Stimulated activated CD4-positive, alpha-beta T cell treated with anti-CD3 and anti-CD28 coated beads, Interleukin-4, amount 100 ng/mL, for 1 hour (primary cell): ENCODE measurements at places on chromosomes 4 and X.
A peak's percentile ranks its signal among the peaks of the same experiment; 100 is the strongest.

DNA sequence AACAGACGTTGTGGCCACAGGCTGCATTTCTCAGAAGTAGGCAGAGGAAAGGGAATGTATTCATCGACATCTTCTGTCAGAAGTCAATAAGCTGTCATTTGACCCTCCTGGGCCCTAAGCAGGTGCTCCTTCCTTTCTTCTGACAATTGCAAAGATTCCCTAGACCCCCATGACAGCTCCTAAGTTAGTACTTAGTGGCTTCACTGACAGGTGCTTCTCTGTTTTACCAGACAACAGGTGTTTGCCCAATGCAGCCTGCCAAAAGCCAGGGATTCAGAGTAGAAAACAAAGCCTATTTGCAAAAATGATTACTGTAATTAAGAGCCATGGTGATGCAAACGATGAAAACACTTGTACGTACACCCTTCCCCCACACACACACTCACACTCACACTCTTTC is 7.5 kb upstream of the FGF5 start:
- no peak for DNase-seq

- no peak for DNase-seq
These were observed 80.2 kb upstream of the MAMLD1 start for GRCh38 chrX:150282953-150283352.

DNA sequence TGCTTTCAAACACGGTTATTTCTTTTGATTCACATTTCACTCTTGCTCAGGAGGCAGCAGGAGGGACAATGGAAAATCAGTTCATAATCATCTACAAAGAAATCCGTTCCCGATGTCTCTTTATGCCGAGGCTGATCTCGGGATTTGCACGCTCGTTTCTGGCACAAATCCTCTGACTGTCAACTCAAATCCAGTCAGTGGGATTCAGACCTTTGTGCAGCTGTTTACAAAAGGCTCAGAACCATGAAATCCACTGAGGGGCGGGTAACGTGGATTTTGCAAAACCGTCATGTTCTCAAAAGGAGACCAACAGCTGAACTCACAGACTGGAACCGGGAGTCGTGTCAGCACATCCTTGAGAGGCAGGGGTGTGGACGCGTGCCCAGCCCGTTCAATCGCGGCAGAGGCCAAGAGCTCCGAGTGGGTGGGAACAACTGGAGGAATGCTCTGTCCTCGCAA is 46.4 kb downstream of the ACOX3 start:
- DNase-seq = no peak

DNA sequence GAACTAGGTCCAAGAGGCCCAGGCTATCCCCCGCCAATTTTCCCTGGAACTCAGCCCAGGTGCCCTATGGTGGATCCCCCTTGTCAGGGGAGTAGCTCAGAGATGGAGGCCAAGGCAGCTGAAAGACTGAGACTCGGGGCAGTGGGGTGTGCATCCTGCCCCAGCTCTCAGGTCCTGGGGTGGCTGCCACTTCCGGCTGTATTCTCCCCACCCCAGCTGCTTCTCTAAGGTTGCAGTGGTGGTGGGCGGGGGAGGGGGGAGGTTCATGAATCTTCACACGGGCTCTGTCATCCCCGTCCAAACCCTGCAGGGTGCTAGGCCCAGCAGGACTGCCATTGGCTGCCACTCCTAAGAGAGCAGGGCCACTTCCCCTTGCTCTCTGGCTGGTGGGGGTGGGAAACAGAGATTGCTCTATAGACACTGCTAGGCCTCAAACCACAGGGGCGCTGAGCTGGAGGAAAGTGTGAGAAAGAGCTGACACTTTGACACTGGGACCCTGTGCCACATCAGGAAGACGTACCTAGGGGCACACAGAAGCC is 1.5 kb downstream of the SASH3 start:
- DNase-seq = peak; percentile 68

GRCh38 chr4:188396037-188396436 is 256.8 kb downstream of the TRIML1 start:
- no peak for DNase-seq

DNA sequence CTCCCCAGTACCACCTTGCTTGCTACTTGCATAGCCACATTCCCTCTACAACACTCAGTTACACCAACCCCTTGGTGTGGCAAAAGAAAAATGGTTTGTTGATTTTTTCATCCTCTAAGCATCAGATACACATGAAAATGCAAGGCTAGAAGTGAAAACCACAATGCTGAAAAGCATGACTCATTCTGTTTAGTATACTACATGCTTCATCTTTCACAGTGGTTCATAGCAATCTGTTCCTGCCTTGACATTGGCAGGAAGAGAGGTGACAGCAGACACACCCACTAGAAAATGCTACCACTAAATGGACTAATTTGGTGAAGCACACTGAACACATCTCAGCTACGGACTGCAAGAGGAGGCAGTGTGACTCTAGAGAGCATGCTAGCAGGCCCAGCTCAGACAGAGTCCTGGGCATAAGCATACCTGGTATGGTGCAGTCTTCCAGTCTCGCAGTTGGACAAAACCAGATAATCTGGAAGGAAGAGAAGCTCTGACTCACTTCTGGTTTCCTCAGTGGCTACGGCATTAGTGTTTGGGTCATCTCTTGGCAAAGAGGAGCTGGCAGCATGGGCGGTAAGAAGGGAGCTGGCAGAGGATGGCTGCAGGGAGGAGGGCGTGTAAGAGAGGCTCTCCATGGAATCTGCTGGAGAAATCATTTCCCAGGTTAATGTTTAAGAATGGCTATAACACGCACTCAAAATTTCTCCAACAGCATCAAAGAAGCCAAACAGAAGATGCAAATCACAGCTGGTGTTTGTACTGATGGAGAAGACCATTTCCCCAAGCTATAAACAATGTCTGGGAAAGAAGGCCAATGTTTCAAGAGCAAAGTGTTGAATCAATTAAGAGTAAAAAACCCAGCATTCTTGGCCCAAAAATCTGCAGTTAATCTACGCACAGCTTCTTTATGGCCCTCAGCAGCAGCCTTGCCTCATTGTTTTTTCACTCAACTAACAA is 37.8 kb downstream of the GAB3 start:
- no peak for DNase-seq

- no peak for DNase-seq
These were observed 63.4 kb upstream of the S100G start for GRCh38 chrX:16586377-16587112.

DNA sequence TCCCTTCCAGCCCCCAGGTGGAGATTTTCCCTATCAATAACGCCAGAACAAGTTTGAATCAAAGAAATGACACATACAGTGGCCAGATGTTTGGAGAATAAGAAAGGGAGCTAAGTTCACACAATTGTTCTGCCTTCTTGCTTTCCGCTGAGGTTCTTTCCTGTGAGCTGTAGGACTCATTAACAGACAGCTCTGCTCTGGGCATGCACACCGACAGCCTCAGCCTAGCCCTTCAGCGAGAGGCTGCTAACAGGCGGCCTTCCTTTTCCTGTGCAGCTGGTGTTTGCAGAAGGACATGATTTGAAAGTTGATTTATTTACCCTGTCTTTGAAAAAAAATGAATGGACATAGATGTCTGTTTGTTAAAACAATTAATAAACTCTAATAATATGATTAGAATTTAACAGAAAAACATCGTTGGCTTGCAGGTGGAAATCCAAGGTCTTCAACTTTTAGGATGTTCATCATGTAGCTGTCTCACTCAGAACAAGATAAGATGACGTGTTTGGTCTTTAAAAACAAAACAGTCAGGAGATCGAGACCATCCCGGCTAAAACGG is 183.3 kb downstream of the KDR start:
- no peak for DNase-seq

DNA sequence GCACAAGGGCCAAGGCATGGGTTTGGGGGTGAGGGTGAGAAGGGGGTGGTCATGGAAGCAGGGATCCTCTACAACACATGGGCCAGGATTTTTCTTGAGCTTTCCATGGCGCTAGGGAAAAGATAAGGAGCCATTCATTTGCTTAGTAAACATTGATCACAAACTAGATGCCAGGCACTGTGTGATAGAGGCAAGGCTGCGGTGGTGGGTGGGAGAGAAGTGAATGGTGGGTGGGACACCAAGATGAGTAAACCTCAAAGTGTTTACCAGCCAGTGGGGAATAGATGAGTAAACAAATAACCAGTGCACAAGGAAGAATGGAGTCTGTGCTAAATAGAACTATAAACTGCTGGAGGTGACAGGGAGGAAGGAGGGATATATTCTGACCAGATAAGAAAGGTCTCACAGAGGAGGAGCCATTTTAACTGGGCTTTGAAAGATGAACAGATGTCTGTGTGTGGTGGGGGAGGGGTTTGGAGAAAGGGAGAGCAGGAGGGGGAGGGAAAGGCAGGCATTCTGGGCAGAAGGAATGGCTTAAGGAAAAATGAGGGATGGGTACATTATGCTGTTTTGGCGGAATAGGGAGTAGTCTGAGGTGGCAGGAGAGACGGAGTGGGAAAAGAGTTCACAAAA is 48.0 kb upstream of the LAS1L start:
- no peak for DNase-seq

DNA sequence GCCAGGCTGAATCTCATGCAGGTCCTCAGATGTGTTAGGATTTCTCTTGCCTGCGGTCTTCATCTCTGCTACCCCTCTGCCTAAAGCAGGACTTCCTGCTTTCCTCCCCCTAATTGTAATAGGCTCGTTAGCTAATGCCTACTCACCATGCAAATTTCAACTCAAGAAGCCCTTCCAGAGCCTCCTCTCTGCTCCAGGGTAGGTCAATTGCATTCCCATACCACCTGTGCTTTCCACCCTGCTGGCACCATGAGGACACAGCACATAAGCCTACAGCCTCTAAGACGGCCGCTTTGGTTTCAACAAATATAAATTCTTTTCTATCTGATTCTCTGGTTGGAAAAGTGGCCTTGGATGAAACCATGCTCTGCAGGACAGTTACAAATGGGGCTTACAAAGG is 93.9 kb downstream of the QDPR start:
- DNase-seq = no peak

DNA sequence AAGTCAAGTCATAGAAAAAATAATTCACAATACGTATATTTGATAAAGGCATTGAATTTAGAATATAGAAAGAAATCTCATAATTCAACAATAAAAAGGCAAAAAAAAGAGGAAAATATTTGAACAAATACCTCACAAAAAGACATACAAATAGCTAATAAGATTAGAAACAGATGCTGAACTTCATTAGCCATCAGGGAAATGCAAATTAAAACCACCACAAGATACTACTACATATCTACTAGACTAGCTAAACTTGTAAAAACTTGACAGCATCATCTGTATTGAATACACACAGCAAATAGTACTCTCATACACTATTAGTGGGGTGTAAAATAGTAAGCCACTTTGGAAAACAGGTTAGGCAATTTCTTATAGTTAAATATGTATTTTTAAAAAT is 128.7 kb upstream of the TLL1 start:
- DNase-seq = no peak

- no peak for DNase-seq
These were observed 203.3 kb downstream of the OR13H1 start for GRCh38 chrX:131747173-131747572.

GRCh38 chrX:8971116-8971515 is 62.8 kb downstream of the FAM9B start:
- DNase-seq = no peak

GRCh38 chr4:89284828-89285227 is 22.8 kb downstream of the GPRIN3 start:
- no peak for DNase-seq

GRCh38 chr4:131974730-131975129 is 1174.4 kb upstream of the PCDH10 start:
- no peak for DNase-seq

GRCh38 chr4:53183754-53184153 is 182.1 kb downstream of the SCFD2 start:
- DNase-seq = no peak

- DNase-seq = no peak
These were observed 503.5 kb upstream of the FAM47C start for GRCh38 chrX:36504625-36505024.

GRCh38 chr4:181424362-181425016 is 818.7 kb upstream of the TENM3 start:
- DNase-seq = no peak

- no peak for DNase-seq
These were observed 21.9 kb downstream of the RASL11B start for GRCh38 chr4:52883707-52884669.

- peak; percentile 27 for DNase-seq
These were observed 408 bp downstream of the TMEM33 start for GRCh38 chr4:41935652-41936021.

DNA sequence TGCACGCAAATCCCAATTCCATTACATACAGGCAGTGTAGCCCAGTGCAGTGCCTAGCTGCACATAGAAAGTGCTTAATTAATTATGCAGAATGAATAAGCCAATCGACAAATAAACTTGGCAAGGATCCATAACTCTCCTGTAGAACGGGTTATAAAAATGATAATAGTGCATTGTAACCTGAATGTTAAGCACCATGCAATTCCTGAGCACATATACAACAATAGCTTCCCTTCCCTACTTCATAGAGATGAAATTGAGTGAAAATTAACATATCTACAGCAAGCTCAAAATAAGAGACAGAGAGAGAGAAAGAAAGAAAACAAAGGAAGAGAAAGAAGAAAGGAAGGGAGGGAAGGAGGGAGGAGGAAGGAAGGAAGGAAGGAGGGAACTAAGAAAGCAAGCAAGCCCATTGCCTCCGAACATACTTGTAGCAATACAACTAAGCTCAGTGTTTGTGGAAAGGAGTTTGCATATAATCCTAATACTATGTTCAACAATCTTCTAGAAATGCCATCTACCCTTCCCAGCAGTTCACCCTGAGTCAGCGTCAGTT is 1074.0 kb upstream of the LCORL start:
- no peak for DNase-seq

DNA sequence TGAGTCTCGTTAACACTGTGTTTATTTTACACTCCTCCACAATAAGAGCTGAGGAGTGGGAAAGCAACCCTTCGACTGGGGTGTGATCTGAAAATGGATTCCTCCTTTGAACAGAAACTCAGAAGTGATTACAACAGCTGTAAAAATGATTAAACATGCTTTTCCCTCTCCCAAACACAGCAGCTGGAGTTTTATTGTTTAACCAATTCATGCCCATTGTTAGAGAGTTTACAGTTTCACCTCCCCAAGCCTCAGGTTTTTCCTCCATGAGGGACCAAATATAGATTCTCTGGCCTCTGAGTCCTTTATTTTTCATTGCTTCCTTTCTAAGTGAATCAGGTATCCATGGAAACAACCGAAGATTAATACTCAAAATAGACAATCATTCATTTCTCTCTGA is 263.0 kb upstream of the TAPT1 start:
- no peak for DNase-seq

DNA sequence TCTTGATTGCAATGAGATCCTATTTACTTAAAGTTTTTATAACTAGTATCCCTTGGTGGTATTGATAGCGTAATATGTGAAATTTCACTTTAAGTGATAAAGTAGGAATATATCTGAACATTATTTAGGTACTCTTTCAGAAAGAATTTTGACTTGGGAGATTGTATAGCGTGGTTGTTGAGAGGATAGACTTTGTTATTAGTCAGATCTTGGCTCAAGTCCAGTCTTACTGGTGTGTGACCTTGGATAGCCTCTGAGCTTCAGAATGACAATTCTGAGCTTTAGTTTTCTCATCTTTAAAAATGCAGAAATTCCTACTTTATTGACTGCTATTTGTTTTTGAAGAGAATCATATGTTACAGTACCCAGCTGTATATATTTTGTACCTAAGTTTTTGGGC is 32.6 kb downstream of the DCK start:
- DNase-seq = no peak

- DNase-seq = no peak
These were observed 54.6 kb upstream of the CLDN34 start for GRCh38 chrX:9912351-9913145.

GRCh38 chrX:132822634-132823012 is 135.8 kb downstream of the HS6ST2 start:
- no peak for DNase-seq
